GOT3 (cell line): ENCODE measurements at places on chromosomes 5 and 9.
A peak's percentile ranks its signal among the peaks of the same experiment; 100 is the strongest.

- no peak for DNase-seq
Observed at GRCh38 chr5:33854733-33855151, 37.0 kb downstream of the ADAMTS12 start.

- no peak for DNase-seq
Observed at GRCh38 chr5:32421075-32421474, 23.5 kb downstream of the ZFR start.

- no peak for DNase-seq
Observed at GRCh38 chr5:151414536-151414935, 32.9 kb upstream of the SLC36A1 start.

DNA sequence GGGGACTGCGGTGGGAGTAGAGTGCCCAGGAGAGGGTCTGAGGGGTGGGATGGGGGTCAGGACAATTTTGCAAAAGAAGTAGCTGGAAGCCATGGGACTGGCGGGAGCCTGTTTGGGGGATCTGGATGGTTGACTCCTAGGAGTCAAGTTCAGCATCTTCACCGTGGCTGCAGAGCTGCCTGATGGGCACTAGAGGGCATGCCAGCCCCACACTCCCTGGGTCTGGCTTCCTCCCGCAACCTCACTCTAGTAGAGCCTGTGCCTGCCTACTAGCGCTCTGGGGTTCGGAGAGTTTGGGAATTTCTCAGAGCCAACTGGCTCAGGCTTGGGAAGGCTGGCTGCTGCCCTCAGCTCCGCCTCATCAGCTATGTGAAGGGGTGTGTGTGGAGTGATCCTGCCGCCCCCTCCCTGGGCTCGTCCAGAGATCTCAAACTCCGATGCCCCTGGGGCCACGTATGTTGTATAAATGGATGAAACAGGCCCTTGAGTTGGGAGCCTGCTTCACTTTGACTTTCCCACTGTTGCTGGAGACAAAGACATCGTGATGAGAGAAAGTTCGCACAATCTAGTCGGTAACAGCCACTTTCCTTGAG, 10.8 kb downstream of the TSPAN17 start:
- DNase-seq = peak; percentile 33

DNA sequence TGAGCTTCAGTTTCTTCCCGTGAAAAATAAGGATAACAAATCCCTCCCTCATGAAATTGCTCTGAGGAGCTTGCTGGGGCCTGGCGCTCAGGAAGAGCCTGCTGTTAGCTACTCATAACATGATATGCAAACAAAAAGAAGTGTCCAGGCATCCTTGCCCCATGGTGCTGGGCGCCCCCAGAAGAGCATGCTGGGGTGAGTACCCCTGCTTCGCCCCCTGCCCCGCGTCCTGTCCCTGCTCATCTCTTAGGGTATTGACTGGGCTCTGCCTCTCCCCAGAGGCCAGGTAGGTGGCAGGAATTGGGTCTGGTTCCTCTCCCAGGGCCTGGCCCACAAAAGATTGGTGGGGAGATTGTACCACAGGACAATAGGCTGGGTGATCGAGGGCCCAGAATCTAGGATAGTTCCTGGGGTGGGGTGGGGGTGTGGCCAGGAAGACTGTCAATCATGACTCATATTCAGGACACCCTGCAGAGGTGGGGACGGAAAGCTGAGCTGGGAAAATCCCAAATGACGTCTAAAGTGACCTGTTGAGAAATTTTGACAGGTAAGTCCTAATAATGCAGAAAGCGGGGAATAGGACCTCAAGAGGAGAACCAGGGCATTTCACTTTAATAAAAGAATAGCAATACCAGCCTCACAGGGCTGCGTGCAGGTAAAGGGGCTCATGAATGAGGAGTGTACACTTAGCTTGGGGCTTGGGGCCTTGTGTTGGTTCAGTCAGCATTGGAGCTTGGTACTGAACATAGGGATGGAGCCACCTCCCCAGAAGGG, 8.9 kb downstream of the PITX1 start:
- no peak for DNase-seq

- no peak for DNase-seq
Observed at GRCh38 chr5:93915142-93915553, 173.7 kb upstream of the POU5F2 start.

DNA sequence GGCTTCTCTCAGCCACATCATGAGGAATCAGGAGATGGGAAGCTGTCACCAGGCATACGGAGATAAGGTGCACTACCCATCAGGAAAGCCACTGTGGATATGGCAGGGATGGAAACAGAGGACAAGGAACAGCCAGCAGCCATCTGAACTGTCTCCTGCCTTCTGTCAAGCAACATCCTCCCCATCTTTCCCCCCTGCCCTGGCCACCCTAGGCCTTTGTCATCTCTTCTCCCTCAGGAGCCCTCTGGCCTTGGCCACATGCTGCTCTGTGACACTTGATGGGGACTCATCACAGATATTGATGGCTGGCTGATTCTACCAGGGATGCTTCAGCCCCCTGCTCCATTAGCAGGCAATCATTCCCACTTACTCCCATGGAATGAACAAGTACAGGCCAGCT, 21.1 kb upstream of the MEIKIN start:
- DNase-seq = no peak

DNA sequence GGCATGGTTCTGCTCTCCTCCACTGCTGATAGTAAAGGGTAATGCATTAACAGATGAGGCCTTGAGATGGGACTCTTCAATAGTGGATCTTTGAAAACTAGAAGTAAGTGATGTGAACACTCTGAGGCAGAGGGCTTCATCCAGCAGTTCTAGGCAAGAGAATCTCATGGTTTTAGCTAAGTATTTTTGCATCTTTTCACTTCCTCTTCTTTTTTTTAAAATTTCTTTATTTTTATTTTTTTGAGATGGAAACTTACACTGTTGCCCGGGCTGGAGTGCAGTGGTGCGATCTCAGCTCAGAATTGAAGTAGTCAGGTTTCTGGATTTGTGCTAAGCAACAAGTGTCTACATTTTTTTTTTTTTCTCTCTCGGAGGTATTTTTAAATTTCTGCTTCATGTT, 101.9 kb downstream of the MTRR start:
- DNase-seq = no peak

GRCh38 chr5:66863243-66864170, 267.3 kb downstream of the MAST4 start:
- no peak for DNase-seq

DNA sequence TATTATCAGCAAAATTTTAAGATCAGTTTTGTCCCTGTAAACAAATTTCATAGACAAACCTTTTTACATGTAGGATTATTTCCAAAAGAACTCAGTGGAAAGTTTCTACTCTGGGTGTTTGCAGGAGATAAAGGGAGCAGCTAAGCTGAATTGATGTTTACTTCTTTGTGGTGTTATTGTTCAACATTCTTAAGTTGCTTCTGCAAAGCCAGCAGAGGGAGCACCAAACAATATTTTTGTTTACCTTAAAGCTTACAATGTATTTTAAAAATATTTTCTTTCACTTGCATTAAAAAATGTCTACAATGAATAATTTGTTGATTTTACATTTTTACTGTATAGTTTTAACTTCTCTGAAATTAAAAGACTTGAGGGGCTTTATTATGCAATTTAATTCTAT, 135.4 kb downstream of the ATG10 start:
- no peak for DNase-seq

GRCh38 chr5:38598994-38599617, 42.7 kb upstream of the LIFR start:
- DNase-seq = no peak
